ENCODE measurements at places on chromosomes 6 and 20.

DNA sequence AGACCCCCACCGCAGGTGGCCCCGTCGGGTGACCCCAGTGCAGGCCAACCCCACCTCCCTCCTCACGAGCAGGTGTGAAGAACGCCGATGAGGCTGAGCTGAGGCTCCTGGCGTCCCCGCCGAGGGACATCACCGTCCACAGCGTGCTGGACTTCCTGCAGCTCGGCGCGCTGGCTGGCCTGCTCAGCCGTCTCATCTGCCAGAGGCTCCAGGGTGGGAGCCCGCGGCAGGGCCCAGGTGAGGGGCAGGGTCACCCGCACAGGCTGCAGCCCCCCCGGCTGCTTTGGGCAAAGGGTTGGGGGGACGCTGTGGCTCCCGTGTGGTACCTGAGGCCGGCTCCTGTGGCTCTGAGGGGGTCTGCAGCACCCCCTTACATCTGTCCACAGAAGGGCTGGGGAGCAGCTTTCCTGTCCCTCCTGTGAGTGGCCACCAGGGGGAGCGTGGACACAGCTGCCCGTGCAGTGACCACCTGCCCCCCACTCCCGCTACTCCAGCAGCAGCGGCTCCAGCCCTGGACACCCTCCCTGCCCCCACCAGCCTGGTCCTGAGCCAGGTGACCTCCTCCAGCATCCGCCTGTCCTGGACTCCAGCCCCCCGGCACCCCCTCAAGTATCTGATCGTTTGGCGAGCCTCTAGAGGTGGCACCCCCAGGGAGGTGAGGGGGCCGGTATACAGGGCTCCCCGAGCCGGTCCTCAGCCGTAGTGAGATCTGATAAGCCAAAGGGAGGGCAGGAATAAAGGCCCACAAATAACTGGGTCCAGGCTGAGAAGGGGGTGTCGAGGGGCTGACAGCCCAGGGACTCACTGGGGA lies 16.5 kb downstream of the COL20A1 start:
- DNase-seq: no peak

DNA sequence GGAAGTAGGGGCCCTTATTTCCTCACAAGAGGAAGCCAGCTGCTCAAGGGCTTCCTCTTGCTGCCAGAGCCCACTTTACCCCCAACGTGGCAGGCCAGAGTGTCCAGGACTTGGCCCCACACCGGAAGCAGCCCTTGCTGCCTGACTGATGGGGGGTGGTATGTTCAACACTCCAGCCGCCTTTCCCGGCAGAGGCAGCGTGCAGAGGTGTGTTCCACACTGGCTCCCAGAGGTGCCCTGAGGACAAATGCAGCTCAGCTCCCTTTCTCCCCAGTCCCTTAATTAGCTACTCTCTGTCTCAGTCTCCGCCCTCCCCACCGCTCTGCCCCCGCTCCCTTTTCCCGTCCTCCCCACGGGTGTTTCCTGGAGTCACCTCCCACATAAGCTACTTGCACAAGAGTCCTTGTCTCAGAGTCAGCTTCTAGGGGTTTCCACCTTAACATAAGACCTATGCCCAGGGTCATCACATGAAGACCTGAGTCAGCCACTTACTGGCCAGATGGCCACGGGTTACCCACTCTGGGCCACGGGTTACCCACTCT lies 61.7 kb upstream of the SHLD1 start:
- no peak for DNase-seq

- no peak for DNase-seq
Observed at GRCh38 chr6:39195792-39196385, 33.4 kb downstream of the KCNK5 start.

DNA sequence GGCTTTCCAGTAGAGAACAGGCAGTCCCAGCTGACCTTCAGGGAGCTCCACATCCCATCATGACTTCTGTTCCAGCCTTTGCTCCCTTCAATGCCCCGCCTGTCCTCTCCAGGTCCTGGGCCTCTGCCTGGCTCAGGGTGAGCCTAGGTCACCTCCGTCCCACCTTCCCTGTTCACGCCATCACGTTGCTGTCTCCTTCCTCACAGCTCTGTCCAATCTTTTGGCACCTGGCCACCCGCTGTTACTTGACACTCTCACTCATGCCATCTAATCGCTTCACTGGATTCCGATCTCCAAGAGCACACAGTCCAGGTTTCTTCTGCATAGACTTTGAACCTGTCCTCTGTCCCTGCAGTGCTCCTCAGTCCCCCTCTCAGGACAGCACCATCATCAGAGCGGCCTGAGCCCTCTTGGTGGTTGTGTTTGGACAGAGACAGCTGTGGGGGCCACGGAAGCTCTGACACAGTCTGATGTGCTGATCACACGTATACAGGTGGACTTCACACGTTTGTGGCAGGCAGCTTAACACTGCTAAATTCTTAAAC lies 34.7 kb upstream of the TIAM2 start:
- no peak for DNase-seq

DNA sequence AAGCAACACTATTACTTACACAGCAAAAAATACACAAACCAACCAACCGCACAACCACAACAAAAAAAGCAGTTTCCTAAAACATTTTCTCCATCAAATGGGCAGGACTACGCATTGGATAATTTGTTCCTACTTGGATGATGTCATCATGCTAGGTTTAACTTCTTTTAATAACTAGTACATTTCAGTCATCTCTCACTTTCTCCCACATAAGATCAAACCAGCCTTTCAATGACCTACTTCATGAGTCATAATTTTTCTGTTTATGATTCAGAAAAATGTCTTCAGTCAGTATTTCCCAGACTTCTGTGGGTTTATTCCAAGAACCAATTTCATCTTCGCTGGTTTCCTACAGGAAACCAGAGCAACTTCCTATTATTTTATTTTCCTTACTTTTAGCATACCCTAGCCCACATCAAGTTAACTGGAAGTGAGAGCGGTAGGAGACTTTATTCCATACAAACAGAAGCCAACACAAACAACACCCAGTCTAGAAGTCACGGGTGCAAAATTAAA lies 134.2 kb downstream of the GMDS start:
- DNase-seq: peak; percentile 89

- DNase-seq: peak; percentile 26
Observed at GRCh38 chr6:117483004-117483644, 650 bp downstream of the DCBLD1 start.

DNA sequence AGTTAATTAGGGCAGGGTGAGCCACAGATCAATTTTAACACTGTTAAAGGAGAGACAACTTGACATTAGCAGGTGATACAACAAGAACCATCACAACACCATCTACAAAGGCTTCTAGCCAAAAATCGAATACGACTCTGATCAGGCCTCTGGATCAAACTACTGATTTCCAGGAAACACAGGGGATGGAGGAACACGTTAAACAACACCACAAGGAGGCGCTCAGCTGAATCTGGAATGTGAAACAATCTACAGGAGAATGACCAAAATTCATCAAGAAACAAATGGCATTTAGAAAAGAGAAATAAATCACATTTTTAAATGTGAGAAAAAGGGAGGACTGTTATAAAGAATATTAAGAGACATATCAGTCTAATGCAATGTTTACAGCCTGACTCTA lies 13.5 kb upstream of the MAFB start:
- no peak for DNase-seq

DNA sequence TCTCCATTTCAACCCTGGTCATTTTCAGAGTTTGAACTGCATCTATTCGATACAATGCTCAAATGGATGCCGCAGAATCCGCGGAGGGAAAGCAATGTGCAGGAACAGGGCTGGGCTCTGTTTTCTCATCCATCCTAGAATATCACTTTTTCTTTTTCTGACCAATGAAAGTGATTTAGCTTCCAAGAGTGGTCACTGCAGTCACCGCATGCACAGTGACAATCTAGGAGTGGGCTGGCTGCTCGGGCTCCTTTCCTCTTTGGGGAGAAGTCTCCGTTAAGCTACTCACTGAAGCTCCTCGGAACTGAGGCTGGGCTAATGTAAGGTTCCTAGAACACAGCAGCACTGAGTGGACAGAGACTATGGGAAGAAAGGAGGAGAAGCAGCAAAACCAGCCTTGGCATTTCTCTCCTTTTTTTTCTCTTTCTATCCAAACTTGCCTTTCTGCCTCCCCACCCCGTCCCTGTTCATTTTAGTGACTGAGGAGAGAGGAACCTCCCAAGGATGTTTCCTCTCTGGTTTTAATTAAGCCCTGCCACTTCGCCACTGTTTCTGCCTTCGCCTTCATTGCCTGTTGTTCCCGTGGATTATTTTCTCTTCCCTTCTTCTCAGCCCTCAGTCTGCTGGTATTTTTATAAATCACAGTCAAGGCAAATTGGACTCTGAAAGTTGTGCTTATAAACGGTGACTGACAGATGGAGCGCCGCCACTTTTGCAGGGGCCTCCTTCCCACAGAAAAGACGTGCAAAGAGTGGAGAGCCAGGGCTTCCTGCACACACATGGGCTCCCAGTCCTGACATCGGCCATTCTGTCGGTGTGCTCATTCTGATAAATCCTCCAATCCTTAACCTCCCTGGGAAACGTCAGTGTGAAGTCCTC lies 41.1 kb downstream of the RAMACL start:
- DNase-seq: no peak

- no peak for DNase-seq
Observed at GRCh38 chr6:116579143-116579542, 7.8 kb downstream of the RWDD1 start.

GRCh38 chr6:131764350-131764749 lies 43.5 kb upstream of the ENPP1 start:
- no peak for DNase-seq

- no peak for DNase-seq
Observed at GRCh38 chr6:5909721-5910120, 97.0 kb downstream of the NRN1 start.

DNA sequence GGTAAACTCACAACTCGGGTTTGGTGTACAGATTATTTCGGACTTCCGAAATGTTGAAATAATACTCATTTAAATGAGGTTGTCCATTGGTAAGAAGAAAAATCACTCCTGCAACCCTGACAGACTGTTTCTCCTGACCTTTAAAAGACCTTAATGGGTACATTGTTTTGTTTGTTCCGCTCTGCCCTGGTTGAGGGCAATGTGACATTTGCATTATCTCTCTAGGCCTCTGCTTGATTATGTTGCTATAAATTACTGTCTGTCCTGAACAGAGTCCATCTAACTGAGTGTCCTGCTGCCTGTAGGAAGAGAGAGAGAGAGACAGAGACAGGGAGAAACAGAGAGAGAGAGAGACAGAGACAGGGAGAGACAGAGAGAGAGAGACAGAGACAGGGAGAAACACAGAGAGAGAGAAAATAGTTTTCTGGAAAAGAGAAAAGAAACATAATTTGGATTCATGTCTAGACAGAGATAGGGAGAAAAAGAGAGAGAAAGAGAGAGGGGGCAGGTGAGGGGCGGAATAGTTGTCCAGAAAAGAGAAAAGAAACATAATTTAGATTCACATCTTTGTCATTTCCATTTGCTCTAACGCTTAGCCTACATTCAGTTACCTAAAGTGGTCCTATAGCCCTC lies 83.2 kb downstream of the SHLD1 start:
- no peak for DNase-seq

- DNase-seq: peak; percentile 90
Observed at GRCh38 chr20:38275815-38276550, 15.4 kb upstream of the KIAA1755 start.

GRCh38 chr6:111129013-111129412 lies 41.7 kb downstream of the SLC16A10 start:
- no peak for DNase-seq

DNA sequence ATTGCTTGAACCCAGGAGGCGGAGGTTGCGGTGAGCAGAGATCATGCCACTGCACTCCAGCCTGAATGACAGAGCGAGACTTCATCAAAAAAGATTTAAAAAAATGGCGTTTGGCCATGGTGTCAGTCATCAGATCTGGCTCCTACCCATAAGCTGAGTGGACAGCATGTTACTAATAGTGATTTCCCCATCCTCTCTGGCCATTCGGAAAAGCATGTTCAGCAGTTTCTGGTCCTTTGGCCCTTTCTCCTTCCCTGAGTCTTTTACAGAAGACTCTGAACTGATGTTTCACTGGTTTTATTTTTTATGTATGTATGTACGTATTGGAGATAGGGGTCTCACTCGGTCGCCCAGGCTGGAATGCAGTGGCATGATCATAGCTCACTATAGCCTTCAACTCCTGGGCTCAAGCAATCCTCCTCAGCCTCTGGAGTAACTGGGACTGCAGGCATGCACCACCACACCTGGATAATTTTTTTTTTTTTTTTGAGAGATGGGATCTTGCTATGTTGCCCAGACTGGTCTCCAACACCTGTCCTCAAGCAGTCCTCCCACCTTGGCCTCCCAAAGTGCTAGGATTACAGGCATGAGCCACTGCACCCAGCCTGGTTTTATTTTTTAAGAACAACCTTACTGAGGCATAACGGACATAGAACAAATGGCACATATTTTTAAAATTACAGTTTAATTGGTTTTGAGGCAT lies 84.2 kb upstream of the CNKSR3 start:
- DNase-seq: no peak

DNA sequence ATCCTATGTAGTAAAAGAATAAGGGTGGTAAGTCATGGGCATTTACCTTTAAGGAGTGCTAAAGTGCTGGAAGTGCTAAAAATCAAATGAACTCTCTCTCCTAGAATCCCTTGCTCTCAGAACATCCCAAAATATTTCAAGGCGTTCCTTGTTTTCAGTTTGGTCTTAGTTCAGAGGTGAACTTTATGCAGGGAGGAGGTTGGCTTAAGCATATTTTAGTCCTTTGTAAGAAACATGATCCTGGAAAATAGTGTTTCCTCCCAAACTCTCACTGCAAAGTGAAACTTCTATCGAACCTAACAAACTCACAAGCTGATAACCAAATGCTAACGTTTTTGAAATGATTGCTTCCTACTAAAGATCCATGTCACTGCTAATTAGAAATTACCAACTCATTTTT lies 231.4 kb downstream of the FOXC1 start:
- DNase-seq: no peak

DNA sequence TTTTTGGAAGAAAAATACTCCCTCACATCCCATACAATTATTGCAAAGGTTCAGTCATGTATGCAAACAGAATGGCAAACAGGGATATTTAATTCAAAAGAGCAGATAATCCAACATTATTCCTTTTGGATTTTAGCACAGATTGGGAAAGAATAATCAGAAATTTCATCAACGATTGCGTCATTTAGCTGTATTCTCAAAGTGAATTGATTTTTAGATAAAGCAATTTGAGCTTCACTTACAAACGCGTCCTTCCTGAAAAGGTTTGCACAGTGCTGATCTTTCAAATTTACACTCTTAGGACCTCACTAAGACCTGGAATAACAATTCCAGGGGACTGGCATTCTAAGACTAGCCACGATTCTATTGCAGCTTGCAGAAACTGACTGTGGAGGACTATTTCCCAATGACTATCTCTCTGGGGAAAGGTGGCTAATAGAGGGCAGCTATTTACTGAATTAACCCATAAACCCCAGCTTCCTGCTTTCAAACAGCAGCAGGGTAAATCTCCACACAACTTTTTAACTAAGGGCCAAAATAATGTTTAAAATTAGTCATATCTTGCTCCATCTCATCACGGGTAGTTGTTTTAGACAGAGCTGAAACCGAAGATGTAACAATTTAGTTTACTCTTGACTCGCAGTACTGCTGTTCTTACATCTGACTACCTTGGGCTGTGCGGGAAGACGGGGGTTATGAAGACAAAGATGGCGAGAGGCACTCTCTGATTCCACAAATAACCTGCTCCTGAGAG lies 131.2 kb upstream of the FAM184A start:
- DNase-seq: no peak

- no peak for DNase-seq
Observed at GRCh38 chr6:34696189-34696738, 303 bp downstream of the ILRUN start.

- no peak for DNase-seq
Observed at GRCh38 chr6:137772541-137773250, 94.4 kb upstream of the TNFAIP3 start.

GRCh38 chr6:165881806-165882205 lies 218.8 kb upstream of the PDE10A start:
- DNase-seq: no peak

- DNase-seq: no peak
Observed at GRCh38 chr6:36714511-36714910, 16.9 kb downstream of the RAB44 start.

GRCh38 chr6:44662461-44663121 lies 275.1 kb downstream of the CDC5L start:
- no peak for DNase-seq

All from bronchial epithelial cell (primary cell).